Chondrocyte (in vitro differentiated cells): ENCODE measurements at places on chromosomes 2 and 18. TPM values are rescaled to one million over a fixed set of nuclear protein-coding genes. Genes with fewer than 3 reads are reported as not detected.

- no peak for DNase-seq
Observed at GRCh38 chr18:2687390-2688001, 32.0 kb downstream of the SMCHD1 start.

DNA sequence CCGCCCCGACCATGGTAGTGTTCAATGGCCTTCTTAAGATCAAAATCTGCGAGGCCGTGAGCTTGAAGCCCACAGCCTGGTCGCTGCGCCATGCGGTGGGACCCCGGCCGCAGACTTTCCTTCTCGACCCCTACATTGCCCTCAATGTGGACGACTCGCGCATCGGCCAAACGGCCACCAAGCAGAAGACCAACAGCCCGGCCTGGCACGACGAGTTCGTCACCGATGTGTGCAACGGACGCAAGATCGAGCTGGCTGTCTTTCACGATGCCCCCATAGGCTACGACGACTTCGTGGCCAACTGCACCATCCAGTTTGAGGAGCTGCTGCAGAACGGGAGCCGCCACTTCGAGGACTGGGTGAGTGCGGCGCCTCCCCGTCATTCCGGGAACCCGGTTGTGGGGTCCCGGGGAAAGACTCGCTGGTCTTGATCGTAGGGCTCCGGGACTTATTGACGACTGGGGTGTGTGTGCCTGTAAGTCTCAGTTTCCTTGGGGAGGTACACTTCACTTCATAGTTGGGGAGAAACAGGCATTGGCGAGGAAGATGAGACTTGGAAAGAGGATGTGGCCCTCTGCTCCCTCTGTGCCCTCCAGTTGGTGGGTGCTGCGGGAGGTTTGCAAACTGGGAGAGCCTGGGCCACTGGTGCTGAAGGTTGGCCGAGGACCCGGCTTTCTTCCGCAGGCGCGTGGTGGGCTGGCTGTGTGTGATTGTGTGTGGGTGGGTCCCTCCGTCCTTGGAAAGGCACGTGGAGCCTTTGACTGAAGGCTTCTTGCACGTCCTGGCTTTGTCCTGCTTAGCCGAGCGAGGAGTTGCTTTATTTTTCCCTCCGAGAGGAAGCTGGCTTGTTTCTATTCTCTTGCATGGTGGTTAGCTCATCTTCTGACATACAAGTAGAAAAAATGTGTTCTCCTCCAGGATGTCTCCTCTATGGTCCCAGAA is 886 bp downstream of the PRKCE start:
- DNase-seq = no peak

DNA sequence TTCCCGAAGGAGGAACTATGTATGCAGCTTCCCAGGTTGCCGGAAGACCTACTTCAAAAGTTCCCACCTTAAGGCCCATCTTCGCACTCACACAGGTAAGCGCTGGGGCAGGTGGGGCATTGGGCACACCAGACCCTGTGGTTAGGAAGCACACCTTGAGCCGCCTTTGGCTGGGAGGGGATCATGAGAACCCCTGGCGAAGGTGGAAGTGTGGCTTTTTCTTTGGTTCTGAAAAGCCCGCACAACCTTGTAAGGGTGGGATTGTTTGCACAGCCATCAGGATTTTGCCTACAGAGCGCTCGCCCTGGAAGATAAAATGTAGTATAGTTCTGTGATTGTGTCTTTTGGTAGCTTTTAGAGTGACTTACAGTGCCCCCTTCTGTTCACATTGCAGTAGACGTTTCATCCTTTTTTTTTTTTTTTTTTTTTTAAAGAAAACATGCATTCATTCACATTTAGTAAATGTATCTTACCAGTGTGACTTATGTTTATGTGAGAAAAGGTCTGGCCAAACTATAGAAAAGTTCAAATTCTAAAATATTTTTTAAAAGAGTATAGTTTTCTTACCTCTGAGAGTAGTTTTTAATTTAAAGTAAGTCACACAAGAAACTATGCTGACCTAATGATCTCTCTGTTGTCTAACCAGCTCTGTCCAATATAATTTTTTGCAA is 5.3 kb downstream of the KLF11 start:
- DNase-seq = peak; percentile 40

Gene ALK
- total RNA-seq = 0.07 to 0.08 TPM in 2 of 3 replicates, not detected in the other
